ENCODE measurements at places on chromosomes 2 and 18.
A peak's percentile ranks its signal among the peaks of the same experiment; 100 is the strongest.

DNA sequence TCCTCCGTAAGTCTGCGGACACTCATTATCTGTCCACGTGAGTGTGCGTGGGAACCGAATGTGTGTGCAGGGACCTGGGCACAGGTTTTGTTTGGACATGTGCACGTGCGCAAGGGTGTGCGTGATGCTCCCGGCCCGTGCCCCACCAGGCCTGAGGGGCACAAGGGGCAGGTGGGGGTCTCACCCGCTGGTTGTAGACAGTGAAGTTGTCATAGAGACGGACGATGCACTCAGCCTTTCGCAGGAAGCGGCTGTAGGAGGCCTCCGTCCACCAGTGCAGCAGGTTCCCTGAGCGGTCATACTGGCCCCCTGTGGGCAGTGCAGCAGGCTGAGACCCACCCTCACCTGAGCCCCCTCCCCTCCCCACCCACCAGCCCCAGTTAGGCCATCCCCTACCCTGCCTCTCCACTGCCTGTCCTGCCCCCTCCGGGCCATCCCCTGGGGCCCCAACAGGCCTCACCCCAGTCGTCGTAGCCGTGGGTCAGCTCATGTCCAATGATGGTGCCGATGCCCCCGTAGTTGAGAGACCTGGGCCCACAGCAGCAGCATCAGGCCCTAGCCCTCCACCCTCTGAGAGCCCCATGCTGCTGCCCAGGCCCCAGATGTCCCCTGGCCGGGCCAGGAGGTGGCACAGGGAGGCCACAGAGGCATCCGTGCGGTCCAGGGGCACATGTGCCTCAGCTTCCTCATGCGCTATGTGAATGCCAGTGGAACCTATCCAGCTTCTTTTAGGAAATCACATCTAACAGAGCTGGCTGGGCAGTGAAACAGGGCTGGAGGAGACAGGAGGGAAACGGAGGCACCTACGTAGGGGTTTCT lies 6.1 kb downstream of the ECEL1 start:
- no peaks in the 10 kb centered on the region for H3K4me1 ChIP-seq
- no peaks in the 10 kb centered on the region for H3K36me3 ChIP-seq
- no peak overlapping the region for H3K27ac ChIP-seq
- no peak for DNase-seq
- H3K4me3 ChIP-seq: no peak overlapping the region

GRCh38 chr2:68362749-68363148 lies 2.3 kb upstream of the PLEK start:
- no peak overlapping the region for H3K4me3 ChIP-seq
- peaks cover 52% of the 10 kb centered on the region for H3K27me3 ChIP-seq
- peaks cover 28% of the 10 kb centered on the region for H3K4me1 ChIP-seq
- H3K27ac ChIP-seq: no peak overlapping the region
- DNase-seq: no peak

GRCh38 chr2:144774809-144775208 lies 254.9 kb upstream of the ZEB2 start:
- H3K27me3 ChIP-seq: peaks cover 11% of the 10 kb centered on the region
- no peaks in the 10 kb centered on the region for H3K36me3 ChIP-seq
- H3K4me3 ChIP-seq: no peak overlapping the region
- no peak for DNase-seq
- H3K27ac ChIP-seq: no peak overlapping the region

GRCh38 chr2:146632707-146633106 lies 1212.1 kb upstream of the ACVR2A start:
- H3K4me3 ChIP-seq: no peak overlapping the region
- H3K27ac ChIP-seq: no peak overlapping the region
- H3K4me1 ChIP-seq: no peaks in the 10 kb centered on the region
- no peaks in the 10 kb centered on the region for H3K36me3 ChIP-seq
- no peaks in the 10 kb centered on the region for H3K27me3 ChIP-seq

DNA sequence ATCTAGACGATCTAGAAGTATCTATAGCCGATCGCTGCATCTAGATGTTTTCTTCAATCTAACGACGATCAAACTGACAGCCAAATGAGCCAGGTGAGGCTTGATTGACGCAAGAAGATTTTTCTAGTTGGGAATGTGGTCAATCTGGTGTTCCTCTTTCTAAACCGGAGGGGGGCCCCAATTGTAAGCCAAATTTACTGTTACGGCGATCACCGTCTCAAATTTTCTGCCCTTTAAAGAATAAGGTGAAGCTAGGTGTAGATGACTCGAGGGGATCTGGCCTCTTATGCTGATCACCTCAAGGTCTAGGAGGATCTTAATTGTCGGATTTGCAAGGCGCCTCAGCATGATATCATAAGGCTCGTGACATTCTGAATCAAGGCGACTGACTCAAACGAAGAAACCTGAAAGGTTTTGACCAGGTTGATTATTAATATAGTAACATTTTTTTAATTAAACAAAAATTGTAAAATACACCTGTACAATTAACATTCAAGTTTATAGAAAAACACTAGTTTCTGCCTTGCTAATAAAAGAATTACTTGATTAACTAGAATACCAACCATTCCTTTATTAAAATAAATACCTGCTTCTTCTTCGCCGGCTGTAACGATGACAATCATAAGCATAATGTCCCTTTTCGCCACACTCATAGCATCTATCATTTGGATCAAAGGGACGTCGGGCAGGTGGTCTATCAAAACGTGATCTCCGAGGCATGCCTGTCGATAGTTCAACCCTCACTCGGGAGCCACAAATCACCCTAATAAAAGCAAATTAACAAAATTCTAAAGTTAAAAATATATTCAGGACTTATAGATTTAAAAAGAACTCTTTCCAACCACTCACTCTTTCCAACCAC lies 2.0 kb downstream of the SRSF7 start:
- no peak for DNase-seq
- H3K4me3 ChIP-seq: peak overlapping the region; percentile 97
- no peaks in the 10 kb centered on the region for H3K27me3 ChIP-seq
- peaks cover 80% of the 10 kb centered on the region for H3K4me1 ChIP-seq
- peaks cover 41% of the 10 kb centered on the region for H3K36me3 ChIP-seq
- H3K27ac ChIP-seq: peak overlapping the region; percentile 98

- H3K27me3 ChIP-seq: no peaks in the 10 kb centered on the region
- peaks cover 2% of the 10 kb centered on the region for H3K36me3 ChIP-seq
- H3K4me3 ChIP-seq: no peak overlapping the region
- peaks cover 63% of the 10 kb centered on the region for H3K4me1 ChIP-seq
- H3K27ac ChIP-seq: no peak overlapping the region
These were observed 73.4 kb downstream of the INPP4A start for GRCh38 chr2:98518101-98518500.

- no peaks in the 10 kb centered on the region for H3K4me1 ChIP-seq
- peaks cover 17% of the 10 kb centered on the region for H3K27me3 ChIP-seq
- no peak for DNase-seq
- H3K36me3 ChIP-seq: no peaks in the 10 kb centered on the region
- no peak overlapping the region for H3K4me3 ChIP-seq
These were observed 77.0 kb downstream of the LANCL1 start for GRCh38 chr2:210399440-210400041.

- H3K4me3 ChIP-seq: no peak overlapping the region
- no peak for DNase-seq
- H3K4me1 ChIP-seq: no peaks in the 10 kb centered on the region
- no peak overlapping the region for H3K27ac ChIP-seq
These were observed 148.3 kb downstream of the SATB2 start for GRCh38 chr2:199309411-199309810.

- H3K4me3 ChIP-seq: no peak overlapping the region
- no peaks in the 10 kb centered on the region for H3K36me3 ChIP-seq
- no peak for DNase-seq
- H3K27me3 ChIP-seq: no peaks in the 10 kb centered on the region
- peak overlapping the region; percentile 2 for H3K27ac ChIP-seq
These were observed 354.2 kb upstream of the ACVR2A start for GRCh38 chr2:147490401-147491261.

DNA sequence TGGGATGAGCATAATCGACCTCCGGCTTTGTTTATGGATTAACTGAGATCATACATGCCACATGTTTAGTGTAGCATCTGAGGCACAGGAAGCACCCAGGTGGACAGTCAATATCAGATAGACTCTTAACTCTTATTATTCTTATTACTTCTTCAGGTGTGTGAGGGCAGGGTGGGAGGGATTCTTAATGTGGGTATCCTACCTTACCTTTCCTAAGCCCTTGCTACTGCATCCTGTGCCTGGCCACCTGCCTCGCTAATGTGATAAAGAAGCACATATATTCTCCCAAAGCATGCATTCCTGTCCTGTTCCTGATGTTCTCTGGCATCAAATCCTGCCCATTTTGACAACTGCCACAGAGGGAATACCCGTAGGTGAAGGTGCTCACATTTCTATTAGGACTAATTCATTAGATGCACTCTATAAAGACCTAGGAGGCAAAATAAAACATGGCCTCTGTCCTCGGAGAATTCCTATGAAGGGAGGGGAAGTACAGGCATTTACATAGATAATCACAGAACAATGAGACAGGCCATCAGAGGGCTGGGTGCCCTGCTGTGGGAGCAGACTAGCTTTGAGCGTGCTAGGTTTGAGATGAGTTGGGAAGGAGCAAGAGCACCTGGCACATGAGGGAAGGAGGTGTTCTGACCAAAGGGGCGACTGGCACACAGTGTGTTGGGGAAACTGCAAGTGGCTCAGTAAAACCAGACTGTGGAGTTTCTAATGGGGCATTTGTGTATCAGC lies 19.5 kb upstream of the CELF4 start:
- no peak for DNase-seq
- H3K27ac ChIP-seq: no peak overlapping the region
- no peaks in the 10 kb centered on the region for H3K36me3 ChIP-seq
- H3K27me3 ChIP-seq: peaks cover 12% of the 10 kb centered on the region

- DNase-seq: no peak
- H3K4me3 ChIP-seq: no peak overlapping the region
- no peak overlapping the region for H3K27ac ChIP-seq
- peaks cover 13% of the 10 kb centered on the region for H3K4me1 ChIP-seq
These were observed 166.9 kb downstream of the VWC2L start for GRCh38 chr2:214577769-214578168.

DNA sequence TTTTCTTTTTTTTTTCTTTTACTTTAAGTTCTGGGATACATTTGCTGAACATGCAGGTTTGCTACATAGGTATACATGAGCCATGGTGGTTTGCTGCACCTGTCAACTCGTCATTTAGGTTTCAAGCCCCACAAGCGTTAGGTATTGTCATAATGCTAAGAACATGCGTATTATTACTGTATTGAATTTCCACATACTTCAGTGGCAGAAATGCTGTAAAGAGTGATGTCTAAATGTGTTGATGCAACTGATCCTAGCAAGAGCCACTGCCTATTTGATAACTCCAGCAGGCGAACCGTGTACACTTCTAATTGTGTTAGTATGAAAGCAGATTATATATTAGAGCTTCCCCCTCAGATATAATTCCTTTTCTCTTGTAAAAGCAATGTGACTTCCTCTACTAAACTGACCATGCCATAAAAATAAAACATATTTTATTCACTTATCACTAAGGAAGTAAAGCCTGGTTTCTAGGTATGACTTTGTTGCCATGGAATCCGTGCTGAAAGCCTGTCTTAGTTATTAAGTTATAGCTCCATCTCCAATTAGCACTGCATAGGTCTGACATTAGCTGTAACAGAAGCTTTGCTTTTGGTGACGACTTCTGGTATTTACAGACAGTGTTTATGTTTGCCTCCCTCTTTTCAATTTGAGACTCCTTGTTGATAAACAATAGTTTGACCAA lies 280.0 kb downstream of the GALR1 start:
- no peak overlapping the region for H3K27ac ChIP-seq
- no peak overlapping the region for H3K4me3 ChIP-seq
- H3K36me3 ChIP-seq: peaks cover 2% of the 10 kb centered on the region
- peaks cover 10% of the 10 kb centered on the region for H3K27me3 ChIP-seq
- no peaks in the 10 kb centered on the region for H3K4me1 ChIP-seq

GRCh38 chr2:209943776-209944175 lies 58.7 kb upstream of the RPE start:
- H3K27ac ChIP-seq: no peak overlapping the region
- no peaks in the 10 kb centered on the region for H3K4me1 ChIP-seq
- DNase-seq: no peak

GRCh38 chr2:102033031-102033749 lies 41.4 kb downstream of the IL1R2 start:
- peak; percentile 44 for DNase-seq
- H3K27ac ChIP-seq: peak overlapping the region; percentile 68
- peaks cover 51% of the 10 kb centered on the region for H3K4me1 ChIP-seq
- H3K36me3 ChIP-seq: peaks cover 2% of the 10 kb centered on the region
- H3K4me3 ChIP-seq: peak overlapping the region; percentile 62

GRCh38 chr2:9274701-9275343 lies 68.2 kb downstream of the ASAP2 start:
- no peak overlapping the region for H3K4me3 ChIP-seq
- H3K36me3 ChIP-seq: no peaks in the 10 kb centered on the region
- no peak overlapping the region for H3K27ac ChIP-seq
- peaks cover 14% of the 10 kb centered on the region for H3K27me3 ChIP-seq
- DNase-seq: no peak

DNA sequence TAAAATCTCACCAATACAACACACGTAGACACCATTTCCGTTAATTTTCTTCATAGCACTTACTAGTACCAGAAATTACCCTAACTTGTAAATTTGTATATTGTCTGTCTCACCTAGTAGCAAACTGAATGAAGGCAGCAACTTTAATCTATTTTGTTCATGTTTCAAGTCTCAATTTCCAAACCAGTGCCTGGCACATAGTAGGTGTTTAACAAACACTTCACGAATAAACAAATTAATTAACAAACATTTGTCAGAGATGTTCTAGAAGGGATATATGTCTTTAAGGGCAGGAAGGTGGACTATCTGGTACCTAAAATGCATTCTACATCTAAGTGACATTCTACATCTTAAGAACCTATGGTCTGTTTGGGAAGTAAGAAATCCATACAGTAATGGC lies 963 bp downstream of the THADA start:
- DNase-seq: no peak
- H3K4me1 ChIP-seq: peaks cover 39% of the 10 kb centered on the region
- H3K27me3 ChIP-seq: no peaks in the 10 kb centered on the region
- H3K4me3 ChIP-seq: peak overlapping the region; percentile 93
